ENCODE measurements at places on chromosomes 4 and X.

- DNase-seq = no peak
These were observed 15.3 kb downstream of the SEPSECS start for GRCh38 chr4:25144870-25145481.

- no peak for DNase-seq
These were observed 56.4 kb downstream of the COQ2 start for GRCh38 chr4:83228231-83228630.

- peak; percentile 36 for DNase-seq
These were observed 638 bp downstream of the BLTP1 start for GRCh38 chr4:122152711-122153226.

GRCh38 chr4:13982010-13982409 is 354.5 kb upstream of the BOD1L1 start:
- DNase-seq = no peak

GRCh38 chr4:79598801-79599200 is 190.8 kb upstream of the GK2 start:
- no peak for DNase-seq

DNA sequence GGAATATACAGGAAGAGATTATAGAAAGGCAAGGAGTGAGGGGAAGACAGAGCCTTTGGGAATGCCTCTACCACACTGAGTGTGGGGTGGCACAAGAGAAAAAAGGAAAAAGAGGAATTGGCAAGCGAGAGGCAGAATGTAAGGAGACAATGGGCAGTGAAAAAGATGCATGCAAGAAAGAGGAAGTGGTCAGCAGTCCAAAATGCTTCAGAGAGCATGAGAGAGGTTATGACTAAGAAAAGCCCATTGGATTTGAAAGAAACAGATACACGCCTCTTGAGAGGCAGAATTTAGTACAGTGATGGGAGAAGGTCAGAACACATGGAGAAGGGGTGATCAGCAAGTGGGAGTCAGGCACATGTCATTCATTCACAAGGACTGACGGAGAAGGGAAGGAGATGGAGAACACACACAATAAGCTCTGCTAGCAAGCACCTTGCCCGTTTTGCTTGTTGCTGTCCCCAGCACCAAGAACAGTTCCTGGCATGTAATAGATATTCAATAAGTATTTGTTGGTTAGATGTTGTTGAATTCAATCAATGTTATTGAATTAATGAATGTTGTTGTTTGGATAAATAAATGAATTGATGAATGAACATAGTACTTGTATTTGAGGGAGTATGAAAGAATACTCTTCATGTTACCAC is 6.3 kb downstream of the DCHS2 start:
- no peak for DNase-seq

DNA sequence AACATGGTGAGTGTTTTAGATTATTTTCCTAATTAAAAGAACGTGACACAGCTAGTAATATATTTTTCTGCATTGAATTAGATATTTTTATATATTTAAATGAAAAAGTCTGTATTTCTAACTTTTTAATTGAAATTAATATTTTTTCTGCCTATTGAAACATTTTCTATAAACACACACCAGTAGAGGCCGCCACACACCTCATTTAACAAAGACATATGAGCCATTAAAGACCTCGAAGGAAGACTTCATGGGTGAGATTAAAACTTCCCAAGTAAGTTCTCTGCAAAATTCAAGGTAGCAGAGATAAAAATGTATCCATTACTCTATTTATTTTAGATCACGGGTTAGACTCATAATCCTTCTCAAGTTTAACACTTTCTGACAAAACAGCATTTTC is 8.3 kb downstream of the SLITRK2 start:
- DNase-seq = no peak

- peak; percentile 87 for DNase-seq
These were observed 10.1 kb upstream of the SASH3 start for GRCh38 chrX:129769467-129770154.

GRCh38 chr4:4437798-4438470 is 51.0 kb downstream of the NSG1 start:
- DNase-seq = no peak

DNA sequence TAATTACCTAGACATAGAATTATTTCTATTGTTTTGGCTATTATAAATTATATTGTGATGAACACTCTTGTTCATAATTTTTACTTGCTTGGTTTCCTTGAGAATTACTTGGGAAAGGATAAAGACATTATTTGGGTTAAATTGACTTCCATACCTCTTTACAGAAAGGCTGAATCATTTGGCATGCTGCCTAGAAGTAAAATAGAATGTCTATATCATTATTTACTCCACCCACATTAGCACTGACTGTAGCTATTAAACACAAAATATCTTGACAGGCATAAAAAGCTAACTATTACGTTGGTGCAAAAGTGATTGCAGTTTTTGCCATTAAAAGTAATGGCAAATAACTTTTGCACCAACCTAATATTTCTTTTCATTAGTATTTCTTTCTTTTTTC is 29.7 kb upstream of the ADH6 start:
- DNase-seq = no peak

DNA sequence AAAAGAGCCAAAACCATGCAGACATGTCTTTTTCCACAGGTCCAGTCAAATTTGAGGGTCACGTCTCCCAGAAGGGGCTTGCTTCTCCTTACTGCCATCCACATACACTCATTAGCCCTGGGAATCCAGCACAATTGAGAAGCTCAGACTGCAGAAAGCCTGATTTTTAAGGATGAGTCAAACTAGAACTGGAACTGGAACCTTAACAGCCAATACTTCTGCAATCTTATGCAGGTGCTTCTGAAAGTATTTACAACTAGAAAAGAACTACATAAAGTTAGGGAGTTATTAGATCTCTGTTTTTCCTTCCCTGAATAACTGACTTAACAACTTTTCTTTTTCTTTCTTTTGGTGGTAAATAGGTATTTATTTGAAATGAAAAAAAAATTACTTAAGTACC is 86.3 kb downstream of the CDS1 start:
- DNase-seq = no peak

DNA sequence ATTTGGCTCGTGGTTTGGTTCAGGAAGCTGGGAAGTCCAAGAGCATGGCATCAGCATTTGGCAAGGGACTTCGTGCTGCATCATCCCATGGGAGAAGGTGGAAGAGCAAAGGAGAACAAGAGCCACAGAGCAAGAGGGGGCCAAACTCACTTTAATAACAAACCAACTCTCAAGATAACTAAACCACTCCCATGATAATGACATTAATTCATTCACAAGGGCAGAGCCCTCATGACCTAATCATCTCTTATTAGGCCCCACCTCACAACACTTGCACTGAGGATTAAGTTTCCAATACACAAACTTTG is 113.4 kb upstream of the ATXN3L start:
- DNase-seq = no peak

DNA sequence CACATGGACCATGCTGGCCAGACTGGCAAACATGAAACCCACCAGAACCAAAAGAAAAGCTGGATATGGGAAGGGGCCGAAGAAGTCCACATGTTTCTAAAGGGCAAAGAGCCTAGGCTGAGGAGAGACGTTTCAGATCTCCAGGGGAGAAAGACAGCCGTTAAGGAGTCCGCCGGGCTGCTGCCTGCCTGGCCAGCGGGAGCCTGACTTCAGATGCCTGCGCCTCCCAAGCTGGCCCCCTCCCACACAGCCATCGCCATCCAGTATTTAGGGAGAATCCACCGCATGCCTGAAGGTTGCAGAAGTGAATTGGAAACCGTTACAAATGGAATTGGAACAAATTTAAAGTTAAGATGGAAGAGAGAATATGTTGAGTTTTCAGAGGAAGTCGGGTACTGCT is 2.9 kb downstream of the TBL1X start:
- no peak for DNase-seq

GRCh38 chr4:22514481-22514880 is 1.4 kb downstream of the ADGRA3 start:
- no peak for DNase-seq

- DNase-seq = no peak
These were observed 233.4 kb downstream of the MAML3 start for GRCh38 chr4:139920486-139921002.

DNA sequence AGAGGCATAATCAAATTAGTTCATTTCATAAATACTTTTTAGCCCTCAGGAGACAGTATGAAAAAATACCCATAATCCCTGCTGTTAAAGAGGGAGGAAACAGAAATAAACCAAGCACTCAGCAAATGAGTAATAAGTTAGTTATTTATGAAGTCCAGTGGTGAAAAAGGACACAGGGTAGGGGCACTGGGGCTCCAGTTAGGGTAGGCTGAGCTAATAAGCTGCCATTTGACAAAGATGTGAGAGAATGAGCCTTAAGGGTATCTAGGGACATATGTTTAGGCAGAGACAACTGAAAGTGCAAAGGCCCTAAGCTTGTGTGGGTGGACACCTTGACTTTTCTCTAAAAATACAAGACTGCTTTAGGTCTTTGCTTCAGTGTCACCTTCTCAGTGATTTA is 94.4 kb downstream of the IL15 start:
- DNase-seq = no peak

GRCh38 chrX:121000589-121000988 is 15.0 kb upstream of the CT47A1 start:
- DNase-seq = no peak

DNA sequence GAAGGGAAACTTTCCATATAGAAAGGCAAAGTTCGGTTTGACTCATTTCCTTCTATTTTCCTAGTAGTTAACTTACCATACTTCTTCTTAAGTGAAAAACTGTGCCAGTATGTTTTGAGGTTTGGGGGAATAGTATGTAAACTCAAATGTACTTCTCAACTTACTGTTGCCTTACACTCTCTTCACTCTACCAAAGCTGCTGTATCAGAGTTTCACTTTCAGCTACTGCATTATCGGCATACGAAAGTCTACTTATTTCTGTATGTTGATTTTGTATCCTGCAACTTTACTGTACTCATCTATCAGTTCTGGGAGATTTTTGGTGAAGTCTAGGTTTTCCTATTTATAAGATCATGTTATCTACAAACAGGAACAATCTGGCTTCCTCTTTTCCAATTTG is 932.7 kb downstream of the FAT4 start:
- DNase-seq = no peak

DNA sequence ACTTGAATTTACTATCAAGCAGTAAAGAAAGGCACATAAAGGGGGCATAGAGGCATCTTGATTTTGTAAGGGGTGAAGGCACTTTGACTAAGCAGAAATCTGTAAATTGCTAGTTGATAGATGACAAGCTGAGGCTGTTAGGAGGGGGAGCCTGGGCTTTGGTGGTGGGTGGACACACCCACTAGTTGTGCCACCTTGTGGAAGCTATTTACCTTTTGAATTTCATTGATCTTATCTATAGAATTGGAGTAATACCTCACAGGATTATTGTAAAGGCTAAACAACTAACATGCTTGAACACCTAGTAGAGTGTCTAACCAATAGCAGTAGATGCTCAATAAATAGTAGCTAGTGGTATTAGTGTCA is 142.8 kb upstream of the KCNIP4 start:
- no peak for DNase-seq

DNA sequence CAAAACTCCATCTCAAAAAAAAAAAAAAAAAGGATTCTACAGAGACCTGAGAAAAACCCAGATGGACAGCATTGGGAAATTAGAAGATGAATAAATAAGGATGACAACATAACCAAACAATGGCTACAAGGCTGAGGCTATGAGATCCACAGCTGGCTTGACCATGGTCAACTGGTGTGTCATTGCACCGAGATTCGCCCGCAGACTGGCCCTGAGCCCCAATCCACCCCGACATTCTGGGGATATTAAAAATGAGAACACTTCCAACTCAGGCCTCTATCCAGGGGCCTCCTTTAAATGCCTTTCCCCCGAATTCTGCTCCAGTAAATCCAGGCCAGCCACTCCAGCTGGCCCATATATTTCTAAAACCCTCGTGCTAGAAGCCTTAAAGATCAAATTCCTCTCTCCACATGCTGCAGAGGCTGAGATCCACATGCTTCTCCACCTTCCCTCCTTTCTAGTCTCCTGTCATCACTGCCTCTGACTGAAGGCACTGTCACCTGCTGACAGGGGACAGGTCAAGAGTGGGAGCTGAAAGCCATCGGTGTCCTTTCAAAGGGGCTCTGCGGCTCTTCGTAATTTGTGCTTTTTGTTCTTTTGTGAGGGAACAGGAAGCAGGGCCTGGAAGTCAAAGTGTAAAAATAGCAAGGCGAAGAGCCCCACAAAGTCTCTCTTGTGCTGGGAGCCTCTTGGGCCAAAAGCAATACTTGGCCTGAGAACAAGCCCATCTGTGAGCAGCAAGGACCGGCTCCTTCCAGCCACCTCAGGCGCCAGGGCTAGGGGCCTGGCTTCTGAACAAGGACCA is 203.7 kb downstream of the NSUN7 start:
- no peak for DNase-seq

DNA sequence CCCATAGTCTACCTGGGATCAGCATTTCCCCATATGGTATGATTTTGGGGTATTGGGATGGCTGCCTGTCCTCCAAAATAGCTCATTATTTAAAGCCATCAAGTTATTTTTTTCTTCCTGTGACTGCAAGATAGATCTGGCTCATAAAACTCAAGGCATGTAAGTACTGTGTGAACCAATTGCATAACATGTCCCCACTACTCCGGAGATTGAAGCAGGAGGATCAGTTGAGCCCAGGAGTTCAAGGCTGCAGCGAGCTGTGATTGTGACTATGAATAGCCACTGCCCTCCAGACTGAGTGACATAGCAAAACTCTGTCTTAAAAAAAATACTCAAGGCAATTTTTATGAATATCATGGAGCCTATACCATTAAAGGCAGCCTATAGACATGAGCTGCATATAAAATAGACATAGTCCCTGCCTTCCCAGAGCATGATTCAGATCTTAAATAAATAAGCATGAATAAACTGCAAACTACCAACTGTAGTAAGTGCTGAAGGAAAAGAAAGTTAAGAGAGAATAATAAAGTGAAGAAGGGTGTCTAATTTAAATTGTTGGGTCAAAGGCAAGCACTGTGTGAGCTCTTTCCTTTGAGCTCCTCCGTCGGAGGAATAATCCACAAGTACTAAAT is 16.9 kb upstream of the MMAA start:
- no peak for DNase-seq

- DNase-seq = no peak
These were observed 9.6 kb upstream of the PRDM8 start for GRCh38 chr4:80187677-80188076.

DNA sequence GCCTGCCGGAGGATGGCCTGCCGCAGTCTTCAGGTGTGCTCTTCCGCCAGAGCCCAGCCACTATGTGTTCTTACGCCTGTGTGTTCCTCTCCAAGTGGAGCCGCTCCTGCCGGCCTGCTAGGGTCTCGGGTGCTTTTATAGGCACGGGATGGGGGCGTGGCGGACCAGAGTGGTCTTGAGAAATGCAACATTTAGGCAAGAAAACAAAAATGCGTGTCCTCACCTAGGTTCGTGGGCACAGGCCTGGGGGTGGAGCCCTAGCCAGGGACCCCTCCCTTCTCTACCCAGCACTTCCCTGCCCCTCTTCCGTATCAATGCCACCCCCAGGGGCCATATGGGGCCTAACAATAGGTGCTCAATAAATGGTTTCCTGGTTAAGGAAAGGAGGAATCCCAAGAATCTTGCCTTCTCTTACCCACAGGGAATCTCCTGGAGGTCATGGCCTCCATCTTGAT is 34.4 kb upstream of the LRBA start:
- DNase-seq = no peak
